ENCODE measurements at places on chromosomes 1 and 21.

DNA sequence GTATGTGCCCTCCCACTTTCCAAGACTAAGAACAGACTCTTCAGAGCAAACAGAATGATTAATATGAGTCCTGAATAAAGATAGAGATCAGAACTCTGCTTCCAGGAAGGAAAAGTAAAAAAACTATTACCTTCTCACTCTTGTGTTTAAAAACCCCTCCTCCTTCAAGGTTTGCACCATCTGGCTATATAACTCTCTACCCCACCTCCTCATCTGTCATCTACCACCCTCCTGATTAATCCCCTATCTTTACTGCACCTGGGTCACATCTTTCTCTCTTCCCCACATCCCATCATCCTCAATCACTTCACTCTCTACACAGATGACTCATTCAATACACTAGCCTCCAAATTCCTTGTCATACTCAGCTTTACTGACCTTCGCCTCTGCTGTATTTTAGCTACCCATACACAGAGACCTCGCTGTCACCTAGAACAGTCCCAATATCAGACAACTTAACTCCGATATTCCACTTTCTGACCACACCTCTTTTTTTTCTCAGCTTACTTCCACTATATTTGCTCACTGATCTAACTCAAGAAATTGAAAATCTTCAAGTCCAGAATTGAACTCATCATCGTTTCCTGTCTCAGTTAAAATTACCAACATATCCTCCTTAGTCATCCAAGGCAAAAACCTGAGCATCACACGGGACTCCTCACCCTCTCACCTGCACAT, 3.7 kb downstream of the SCMH1 start:
- DNase-seq: no peak

GRCh38 chr1:204256531-204256930, 42.7 kb upstream of the GOLT1A start:
- DNase-seq: no peak

- no peak for DNase-seq
Observed at GRCh38 chr1:167457936-167458584, 60.3 kb downstream of the CD247 start.

DNA sequence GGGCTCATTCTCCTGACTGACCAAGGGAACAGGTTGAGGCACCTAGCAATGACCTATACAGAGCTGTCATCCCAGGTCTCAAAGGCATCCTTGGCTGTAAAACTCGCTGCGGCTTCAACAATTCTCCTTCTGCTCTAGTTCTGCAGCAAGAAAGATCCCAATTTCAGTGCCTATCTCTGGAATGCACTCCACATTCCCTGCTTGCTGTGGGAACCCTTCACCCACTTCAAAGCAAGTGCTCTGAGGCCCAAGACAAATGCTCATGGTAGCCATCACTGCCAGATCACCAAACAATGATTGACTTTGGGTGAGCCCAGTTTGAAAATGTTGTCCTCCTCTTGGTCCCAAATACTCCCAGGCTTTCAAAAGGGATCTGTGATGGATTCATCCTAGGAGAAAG, 37.7 kb upstream of the FMO3 start:
- DNase-seq: no peak

GRCh38 chr1:108152782-108153222, 47.3 kb downstream of the SLC25A24 start:
- no peak for DNase-seq

DNA sequence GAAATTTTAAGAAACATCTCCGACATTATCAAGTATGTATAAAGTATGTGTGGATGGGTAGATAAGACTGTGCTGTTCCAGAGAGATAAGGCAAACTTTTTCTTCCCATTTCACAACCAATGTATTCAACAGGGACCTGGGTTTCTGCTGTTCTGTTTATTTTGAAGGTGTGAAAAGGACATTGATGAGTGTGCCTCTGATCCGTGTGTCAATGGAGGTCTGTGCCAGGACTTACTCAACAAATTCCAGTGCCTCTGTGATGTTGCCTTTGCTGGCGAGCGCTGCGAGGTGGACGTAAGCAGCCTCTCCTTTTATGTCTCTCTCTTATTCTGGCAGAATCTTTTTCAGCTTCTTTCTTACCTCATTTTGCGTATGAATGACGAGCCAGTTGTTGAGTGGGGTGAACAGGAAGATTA, 174.0 kb downstream of the CRB1 start:
- DNase-seq: no peak

- no peak for DNase-seq
Observed at GRCh38 chr21:32545948-32546441, 39.3 kb downstream of the TCP10L start.

- DNase-seq: no peak
Observed at GRCh38 chr1:14519976-14520375, 78.5 kb upstream of the KAZN start.

GRCh38 chr1:193705554-193705981, 519.2 kb upstream of the B3GALT2 start:
- DNase-seq: no peak

GRCh38 chr21:25742900-25743299, 8.1 kb downstream of the GABPA start:
- DNase-seq: no peak

GRCh38 chr1:30805304-30806003, 47.9 kb upstream of the LAPTM5 start:
- no peak for DNase-seq

GRCh38 chr1:165431079-165431478, 13.8 kb downstream of the RXRG start:
- DNase-seq: no peak

DNA sequence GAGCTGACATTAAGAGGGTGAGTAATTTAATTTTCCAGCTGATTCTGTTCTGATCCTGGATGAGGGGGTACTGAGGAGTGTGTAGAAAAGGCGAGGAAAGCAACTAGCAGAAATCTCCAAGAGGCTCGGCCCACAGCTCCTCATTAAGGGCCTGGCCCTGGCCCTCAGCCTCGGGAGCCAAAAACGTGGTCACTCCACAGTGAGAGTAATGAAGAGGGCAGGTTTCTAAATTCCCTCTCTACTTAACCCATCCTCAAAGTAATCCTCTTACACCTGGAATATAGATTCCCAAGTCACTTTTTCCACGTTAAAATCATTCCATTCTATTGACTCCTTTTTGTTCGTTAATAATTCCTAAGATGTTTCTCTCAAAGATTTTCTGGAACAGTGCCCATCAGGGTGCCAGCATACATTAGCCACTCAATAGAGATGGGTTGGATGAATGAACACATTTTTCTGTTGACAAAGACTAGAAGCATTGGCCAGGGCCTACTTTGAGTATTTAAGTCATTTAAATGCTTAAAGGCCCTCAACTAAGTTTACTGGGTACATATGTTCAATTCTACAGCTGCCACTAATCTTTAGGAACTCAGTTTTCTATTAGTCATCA, 1.1 kb upstream of the COL11A1 start:
- DNase-seq: no peak

- no peak for DNase-seq
Observed at GRCh38 chr1:241213139-241213538, 143.9 kb downstream of the RGS7 start.

- DNase-seq: no peak
Observed at GRCh38 chr1:82485591-82486369, 685.0 kb downstream of the ADGRL2 start.

DNA sequence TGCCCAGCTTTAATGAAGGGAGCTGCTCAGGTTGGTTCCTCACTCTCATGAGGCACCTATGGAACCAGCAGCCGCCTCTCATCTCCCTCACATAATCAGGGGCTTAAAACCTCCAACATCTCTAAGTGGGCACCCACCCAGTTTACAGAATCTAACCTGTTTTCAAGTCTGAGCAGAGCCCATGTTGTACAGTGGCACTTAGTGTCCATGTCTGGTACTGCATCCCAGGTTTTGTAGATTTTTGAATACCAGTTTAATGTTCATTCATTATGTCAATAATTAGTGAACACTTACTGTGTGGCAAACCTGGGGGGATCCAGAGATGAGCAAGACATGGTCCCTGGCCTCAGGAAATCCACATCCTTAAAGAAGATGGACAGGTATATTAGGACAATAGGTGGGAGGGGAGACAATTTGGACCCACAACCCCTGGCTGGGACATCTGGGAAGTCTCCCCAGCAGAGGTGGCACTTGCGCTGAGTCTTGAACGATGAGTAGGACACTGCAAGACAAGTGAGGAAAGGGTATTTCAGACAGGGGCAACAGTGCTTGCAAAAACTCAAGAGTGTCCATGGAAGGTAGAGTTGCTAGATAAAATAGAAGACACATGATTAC, 83.3 kb downstream of the LACTBL1 start:
- peak; percentile 58 for DNase-seq

DNA sequence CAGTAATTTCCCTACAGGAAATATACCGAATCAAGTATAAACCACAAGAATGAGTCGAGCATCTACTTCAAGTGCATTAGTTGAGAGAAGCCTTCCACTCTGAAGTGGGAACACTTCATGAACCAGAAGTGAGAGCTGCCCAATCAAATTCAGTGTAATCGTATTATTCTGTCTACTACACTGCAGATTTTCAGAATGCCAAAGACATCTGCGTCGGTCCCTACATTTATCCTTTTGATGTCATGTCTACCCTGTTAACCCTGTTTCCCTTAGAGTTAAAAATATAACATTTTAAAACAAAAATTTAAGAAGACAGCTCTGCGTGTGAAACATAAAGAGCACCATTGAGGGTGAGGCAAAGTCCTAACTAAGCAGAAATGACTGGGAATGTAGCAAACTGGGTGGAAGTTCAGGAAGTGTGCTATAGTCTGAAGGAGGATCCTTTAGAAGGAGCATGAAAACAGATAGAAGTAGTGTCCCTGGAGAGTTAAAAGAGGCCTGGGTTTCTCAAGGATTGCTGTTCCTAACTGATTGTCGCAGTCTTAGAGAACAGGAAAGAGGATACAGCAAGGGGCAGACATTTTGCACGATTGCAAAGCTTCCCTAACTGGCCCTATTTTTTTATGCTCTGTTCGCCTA, 291.2 kb downstream of the PTPRC start:
- peak; percentile 61 for DNase-seq

- no peak for DNase-seq
Observed at GRCh38 chr1:64569411-64569810, 99.5 kb downstream of the CACHD1 start.

DNA sequence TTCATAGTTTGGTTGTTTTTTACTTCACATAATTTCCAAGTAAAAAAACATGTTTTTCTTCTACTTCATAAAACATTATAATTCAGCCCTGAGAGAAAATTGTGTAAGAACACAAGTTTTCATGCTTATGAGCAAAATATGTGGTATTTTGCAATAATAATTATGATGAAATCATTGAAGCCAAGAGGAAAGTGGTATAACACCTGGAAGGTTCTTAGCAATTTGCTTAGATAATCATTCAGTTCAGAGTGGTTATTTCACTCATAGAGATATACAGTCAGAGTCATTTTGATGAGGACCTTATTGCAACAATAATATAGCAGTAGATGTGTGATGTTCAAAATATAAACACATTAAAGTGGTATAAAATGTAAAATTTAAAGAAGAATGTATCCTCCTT, 94.5 kb downstream of the PLPPR4 start:
- DNase-seq: no peak

DNA sequence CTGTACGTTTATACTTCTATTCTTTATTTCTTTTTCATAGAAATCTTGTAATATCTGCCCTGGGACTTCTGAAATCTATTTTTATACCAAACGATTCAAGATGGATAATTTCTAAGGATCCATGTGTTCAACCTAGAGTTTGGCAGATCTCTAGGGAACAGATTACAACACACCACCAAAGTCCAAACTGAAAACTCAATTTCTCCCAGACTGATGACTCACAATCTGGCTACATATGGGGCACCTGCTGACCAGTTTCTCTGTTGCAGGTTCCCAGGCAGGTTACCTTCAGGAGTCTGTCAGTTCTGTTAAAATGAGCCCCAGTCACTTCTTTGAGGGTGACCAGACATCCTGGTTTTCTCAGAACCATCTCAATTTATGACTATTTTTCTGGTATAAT, 439.4 kb downstream of the GPATCH2 start:
- no peak for DNase-seq

GRCh38 chr1:45843474-45843905, 40.1 kb downstream of the MAST2 start:
- DNase-seq: no peak

GRCh38 chr1:29686012-29686930, 449.9 kb downstream of the PTPRU start:
- DNase-seq: no peak

GRCh38 chr21:44259082-44259705, 2.5 kb downstream of the DNMT3L start:
- no peak for DNase-seq

GRCh38 chr21:42684109-42684916, 30.9 kb downstream of the PDE9A start:
- no peak for DNase-seq

- DNase-seq: no peak
Observed at GRCh38 chr1:25095635-25096200, 136.6 kb downstream of the SYF2 start.

DNA sequence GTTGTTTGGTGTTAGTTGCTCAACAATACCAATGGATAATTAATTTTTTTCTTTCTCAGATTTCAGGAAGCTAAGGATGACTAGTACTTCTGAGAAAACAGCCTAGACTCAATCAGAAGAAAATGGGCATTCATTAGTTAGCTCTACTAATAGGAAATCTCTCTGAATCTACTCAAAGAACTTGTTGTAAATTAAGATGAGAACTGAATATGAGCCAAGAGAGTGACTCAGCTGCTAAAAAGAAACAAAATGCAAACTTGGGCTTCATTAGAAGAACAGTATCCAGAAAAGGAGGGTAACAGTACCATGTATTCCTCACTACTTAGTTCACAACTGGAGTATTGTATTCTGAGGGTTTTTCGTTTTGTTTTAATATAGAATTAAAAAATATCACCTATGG, 12.5 kb downstream of the FOXJ3 start:
- no peak for DNase-seq

DNA sequence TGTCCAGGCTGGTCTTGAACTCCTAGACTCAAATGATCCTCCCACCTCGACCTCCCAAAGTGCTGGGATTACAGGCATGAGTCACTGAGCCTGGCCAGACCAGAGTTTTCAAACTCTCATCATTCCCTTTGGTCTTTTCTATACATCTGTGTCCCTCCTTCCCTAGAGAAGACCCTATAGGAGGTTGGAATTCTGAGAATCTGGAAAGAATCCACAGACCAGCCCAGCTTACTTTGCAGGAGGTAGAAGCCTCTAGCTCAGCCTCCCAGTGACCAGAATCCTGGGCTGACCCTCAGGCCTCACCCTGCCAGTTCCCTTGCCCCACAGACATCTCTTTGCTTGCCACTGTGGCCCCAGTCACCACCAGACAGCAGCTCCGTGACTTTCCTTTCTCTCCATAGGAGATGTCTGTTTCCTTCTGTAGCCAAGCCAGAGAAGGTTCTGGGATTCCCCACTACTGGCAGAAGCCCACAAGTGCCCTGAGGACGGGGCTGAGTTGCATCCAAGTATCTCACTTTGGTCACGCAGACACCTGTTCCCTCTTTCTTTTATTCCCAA, 34.7 kb upstream of the KHDRBS1 start:
- DNase-seq: no peak

DNA sequence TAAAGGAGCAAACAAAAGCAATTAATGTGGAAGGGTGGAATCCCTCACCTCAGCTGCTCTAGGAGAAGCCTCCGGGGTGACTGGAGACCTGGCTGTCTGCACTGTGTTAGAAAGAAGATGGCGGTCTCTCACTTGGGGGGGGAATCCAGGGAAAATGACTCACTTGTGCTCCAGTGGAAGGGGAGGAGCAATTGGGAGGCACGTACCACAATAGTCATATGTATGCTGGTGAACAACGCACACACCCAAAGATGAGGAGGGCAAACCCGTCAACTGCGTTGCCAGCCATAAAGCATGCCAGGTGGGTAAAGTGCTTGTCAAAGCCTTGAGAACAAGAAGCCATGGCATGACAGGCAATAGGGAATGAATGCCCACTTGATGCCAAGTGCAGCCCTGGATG, 22.1 kb downstream of the PLEKHA6 start:
- no peak for DNase-seq

Data from NCI-H2081 (cell line).